ENCODE measurements at places on chromosomes 13 and 19.

- no peak for DNase-seq
Measured at GRCh38 chr19:3404324-3405260, 38.2 kb downstream of the NFIC start.

DNA sequence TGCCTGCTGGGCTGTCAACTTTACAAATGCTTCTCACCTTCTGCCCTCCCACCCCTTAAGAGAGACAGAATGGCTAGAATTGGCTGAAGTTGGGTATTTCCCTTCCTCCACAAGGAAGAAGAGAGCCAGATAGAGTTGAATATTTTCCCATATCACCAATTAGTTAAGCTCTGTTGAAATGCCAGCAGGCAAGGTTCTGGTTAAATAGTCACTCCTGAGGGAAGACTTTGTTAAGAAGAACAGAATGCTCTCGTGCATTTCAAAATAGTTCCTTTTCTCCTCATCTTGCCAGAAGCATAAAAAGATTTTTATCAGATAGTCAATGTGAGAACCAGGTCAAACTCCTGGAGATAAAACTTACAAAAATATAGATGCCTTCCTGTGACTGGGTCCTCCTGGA lies 2857.0 kb upstream of the PCDH20 start:
- no peak for DNase-seq

- peak; percentile 14 for DNase-seq
Measured at GRCh38 chr13:74132776-74133656, 1.2 kb downstream of the KLF12 start.

DNA sequence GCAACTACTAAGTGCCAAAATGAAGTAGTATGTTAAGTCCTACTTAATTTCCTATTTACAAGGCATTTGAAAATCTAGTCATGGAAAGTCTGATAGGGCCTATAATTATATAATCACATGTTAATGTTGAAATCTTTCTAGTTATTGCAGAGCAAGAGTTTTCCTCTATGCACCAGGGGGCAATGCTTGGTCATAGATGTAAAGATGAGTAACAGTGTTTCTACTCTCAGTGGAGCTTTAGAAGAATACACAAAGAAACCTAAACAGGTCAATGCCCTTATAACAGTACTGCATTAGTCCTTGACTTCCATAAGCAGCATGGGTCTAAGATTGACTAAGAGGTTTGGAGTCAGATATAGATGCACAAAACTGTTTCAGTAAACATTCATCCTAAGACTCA lies 218.7 kb downstream of the KCTD12 start:
- DNase-seq, result no peak

- no peak for DNase-seq
Measured at GRCh38 chr13:36912973-36913372, 7.1 kb downstream of the SMAD9 start.

DNA sequence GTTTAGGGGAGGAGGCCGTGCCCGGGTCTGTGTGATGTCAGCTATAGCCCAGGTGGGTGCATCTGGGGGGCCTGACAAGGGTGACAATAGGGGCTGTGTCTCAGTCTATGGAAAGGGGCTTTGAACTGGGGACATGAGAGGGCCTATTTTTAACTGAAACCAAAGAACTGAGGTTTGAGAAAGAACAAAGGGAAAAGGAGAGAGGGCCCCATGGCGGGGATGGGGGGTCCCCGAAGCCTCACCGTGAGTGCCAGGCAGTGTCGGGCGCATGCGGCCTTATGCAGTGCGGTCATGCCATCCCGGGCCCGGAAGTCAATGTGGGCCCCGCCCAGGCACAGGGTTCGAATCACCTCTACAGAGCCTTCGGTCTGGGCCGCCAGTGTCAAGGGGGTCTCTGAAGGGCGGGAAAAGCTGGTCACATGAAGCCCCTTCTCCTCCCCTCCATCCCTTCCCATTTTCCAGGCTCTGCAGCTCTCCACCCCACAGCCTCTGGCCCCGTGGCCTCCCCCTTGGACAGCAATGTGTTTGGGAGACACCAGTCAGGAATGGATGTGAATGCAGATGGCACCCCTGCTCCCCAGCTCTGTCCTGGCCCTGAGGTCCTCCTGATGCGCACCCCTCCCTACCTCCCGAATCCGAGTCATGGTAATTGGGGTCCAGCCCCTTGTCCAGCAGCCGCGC lies 5.9 kb downstream of the SHANK1 start:
- DNase-seq, result no peak

DNA sequence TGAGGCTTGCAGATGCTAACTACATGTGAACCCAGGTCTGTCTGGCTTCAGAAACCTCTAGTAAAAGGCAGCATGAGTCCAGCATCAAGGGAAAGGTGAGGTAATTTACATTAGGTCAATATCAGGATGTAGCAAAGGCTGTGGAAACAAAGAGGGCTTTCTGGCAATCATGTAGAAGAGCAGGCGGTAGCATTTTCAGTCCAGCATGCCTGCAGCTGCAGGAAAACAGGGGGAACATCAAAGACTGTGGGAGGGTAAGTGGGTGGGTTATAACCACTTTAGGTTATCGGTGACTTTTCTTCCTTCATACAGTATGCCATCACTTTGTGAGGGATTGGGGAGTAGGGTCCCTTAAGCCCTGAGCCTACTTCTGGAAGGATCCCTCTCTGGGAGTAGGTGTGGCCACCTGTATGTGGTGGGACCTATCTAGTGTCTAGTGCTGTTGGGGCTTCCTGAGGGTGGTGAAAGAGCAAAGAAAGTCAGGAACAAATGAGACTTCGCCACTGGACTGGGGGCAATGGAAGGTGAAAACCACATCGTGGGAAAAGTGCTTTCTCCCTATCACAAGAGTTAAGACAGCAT lies 10.8 kb downstream of the SUGP2 start:
- DNase-seq, result no peak

GRCh38 chr13:31184451-31184850 lies 15.3 kb upstream of the B3GLCT start:
- no peak for DNase-seq

GRCh38 chr13:21568854-21569253 lies 35.1 kb downstream of the MICU2 start:
- DNase-seq, result no peak

DNA sequence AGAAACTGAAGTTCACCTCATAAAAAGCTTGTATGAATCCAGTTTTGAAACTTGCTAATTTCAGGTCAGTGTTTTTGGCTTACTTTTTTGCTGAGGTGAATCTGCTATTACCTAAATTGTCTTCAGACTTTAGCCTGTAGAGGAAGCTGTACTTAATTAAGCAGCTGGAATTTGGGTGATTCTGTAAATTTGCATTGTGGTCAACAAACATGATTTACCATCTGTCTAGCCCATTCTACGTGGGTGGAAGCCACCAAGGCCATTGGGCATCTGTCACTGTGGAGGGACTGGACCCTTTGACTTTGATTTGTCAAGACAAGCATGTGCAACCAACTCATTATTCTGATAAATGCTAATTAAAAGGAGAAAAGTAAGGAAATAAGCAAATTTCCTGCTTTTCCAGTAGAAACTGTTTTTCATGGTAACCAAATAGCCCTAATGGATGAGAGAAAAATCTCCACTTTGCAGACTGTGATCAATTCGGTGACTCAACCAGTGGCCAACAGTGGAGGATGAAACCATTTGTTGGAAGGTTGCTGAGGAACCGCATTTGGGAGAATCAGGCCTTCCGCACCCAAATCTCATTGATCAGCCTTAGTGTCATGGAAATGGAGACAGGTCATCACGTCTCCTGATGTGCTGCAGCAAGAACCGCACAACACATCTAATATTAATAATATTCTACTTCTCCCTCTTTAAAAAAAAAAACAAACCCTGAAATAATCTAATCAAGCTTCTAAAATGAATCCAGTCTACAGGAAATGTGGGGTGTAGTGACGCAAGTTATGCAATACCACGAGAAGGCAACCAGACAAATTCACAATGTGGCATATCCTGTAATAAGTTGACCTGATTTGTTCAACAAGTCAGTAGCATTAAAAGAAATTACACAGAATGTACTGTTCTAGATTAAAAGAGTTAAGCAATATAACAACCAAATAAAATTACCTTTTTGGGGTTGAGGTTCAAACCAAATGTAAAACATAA lies 54.3 kb downstream of the GARRE1 start:
- no peak for DNase-seq

Measured in activated CD8-positive, alpha-beta memory T cell treated with anti-CD3 and anti-CD28 coated beads for 1 hour (primary cell).